ENCODE measurements at places on chromosomes 2 and 18.
A peak's percentile ranks its signal among the peaks of the same experiment; 100 is the strongest.

GRCh38 chr18:32067375-32068167 lies 24.1 kb upstream of the RNF138 start:
- no peak for DNase-seq

DNA sequence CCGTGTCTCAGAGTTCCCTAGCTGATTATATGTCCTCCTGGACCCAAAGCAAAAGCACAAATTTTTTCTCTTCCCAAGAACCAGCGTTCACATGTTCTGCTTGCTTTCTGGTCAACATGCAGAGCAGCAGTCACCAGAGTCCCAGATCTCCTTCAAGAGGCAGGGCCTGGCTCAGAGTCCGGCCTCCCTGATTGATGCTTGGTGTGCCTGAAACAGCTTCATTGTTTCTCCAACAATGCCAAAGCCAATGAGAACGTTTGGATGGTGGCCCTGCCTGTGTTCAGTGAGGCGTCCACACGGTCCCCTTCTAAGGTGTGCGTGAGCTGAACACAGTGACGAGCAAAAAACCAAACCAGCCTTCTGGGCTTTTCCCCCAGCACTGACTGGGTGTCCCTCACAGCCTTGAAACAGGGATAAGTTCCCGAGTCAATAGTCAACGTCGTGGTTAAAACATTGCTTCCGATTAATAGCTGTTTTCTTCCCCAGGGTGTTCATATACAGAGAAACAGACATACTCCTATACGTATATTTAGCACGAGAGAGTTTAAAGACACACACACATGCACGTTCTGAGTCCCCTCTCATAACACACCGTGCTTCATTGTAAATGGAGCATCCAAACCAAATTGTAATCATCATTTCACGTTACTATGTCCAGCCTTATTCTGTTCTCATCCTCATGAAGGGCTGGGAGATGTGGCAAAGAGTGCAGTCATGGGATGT lies 19.3 kb upstream of the POU3F3 start:
- peak; percentile 63 for DNase-seq

- DNase-seq: no peak
Measured at GRCh38 chr2:208358758-208359631, 47.6 kb upstream of the PTH2R start.

DNA sequence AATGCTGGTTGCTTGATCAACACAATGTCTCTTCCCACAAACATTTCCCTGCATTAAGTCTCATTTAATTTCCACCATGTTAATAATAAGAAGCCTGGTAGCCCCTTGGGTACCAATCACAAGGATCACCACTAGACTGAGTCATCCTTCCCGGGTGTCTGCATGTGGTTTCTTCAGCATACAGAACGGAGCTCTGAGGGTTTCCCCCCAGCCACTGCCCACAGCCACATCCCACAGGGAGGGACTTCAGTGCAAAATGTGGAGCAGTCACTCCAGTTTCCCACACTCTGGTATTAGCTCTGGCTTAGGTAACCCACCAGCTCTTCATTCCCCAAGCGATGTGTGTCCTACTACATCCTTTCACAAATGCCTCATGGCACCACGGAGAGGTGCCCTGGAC lies 42.7 kb upstream of the POLE4 start:
- DNase-seq: no peak

DNA sequence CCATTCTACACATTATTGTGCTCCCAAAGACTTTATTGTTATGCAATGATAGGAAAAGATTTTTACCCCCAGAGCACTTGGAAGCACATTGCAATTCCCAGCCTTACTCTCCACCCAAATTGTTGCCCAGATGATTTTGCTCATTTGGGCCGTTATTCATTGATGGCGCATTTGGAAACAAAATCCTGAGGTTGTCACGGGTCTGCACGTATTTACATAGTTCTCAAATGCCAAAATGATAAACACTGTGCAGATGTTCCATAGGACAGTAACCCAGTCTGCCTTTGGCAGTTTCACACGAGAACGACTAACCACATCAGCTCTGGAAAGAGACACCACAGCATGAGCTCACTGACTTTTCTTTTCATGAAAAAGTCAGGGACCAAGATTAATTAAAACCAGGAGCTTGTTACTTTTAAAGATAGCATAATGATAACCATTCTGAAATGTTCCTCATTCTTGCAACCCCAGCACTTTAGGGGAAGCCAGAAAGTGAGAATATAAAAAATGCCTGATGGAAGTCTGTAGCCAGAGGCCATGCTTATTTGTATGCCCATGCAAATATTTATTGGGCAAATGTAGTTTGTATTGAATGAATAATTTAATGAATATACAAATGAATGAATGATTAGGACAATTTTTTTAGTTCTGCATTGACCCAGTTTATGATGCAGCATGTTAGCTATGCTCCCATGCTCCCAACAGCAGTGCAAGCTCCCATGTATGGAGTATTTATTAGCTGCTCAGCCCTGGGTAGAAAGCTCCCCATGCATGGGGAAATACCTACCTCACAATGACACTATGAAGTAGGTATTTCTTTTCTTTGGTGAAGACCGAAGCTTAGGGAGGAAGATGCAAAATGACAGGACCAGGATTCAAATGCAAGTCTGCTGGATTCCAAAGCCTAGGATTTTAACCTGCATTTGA lies 84.6 kb downstream of the MAIP1 start:
- no peak for DNase-seq

GRCh38 chr2:47221946-47222345 lies 66.8 kb upstream of the STPG4 start:
- no peak for DNase-seq

GRCh38 chr2:103161456-103162289 lies 399.8 kb downstream of the TMEM182 start:
- DNase-seq: no peak

- no peak for DNase-seq
Measured at GRCh38 chr2:11187731-11188130, 32.5 kb downstream of the SLC66A3 start.

DNA sequence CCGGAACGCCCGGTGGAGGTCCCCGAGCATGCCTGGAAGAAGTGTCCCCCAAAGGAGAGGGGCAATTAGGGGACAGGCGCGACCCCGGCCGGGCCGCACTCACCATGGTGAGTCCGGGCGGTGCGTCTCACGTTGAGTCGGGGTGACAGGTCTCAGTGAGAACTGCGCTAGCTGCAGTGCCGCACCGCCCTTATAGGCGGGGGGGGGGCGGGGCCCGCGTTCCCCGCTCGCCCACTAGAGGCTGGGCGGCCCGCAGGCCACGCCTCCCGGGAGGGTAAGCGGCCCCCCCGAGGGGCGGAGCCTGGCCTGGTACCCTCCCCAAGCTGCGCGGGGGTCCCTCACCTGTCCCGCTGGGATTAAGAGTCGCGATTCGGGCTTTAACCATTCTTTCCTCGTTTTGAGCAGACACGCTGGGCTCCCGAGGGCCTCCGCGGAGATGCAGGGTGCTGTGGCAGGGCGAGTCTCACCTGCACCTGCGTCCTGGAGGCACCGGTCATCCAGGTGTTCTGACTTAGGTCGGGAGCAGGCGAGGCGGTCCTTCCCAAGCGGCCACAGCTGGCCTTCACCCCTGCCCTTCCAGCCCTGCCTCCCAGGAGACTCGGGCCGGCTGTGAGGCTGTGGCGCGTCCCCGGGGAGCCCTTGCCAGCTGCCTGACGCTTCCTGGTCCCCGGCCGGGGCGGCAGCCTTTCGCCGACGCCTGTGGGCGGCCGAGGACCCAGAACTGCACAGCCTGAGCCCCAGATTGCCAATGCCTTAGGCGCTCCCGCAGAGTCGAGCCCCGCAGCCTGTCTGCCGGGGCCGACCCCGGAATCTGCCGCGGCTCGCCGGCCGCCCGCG lies at the start of gene TUBA4A:
Gene TUBA4A (minus strand): TSS at position 166 of the 837 bp plus-strand sequence. CDS start 60 bp downstream, at position 106.
- DNase-seq: peak; percentile 51

- no peak for DNase-seq
Measured at GRCh38 chr2:15160201-15160991, 400.7 kb downstream of the NBAS start.

DNA sequence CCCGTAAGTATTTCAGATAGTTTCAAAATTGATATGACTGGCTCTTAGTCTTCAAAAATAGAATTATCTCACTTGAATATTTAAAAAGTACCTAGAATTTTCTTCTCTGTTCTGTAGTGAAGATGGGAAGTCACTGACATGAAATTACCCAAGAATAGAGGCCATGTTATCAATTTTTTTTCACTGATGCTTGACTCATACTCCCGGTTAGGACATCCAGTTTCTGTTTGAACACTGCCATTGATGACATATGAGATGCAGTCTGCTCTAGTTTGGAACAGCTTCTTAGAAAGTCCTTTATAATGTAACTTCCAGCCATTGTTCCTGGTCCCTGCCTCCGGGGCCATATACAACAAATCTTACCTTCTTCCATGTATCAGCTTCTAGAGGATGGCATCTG lies 26.0 kb downstream of the MAP3K20 start:
- no peak for DNase-seq

DNA sequence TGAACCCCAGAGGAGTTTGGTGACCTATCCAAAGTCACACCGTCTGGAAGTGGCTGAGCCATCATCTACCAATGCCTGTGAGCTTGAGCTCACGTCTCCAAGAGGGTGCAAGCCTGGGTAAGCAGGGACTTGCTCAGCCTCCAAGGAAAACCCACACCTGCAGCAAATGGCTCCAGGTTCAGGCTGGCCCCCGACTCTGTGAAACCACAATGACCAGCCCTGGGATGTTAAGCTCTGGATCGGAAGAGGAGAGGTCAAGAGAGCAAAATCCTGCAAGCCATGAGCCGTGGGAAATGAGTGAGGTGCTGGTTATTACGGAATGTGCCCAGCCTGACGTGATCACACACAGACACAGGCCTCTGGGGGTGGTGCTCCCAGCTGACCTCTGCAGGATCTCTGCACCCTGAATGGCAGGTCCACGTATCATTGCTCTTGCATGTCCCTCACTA lies 94.1 kb upstream of the OTOS start:
- DNase-seq: no peak

- DNase-seq: no peak
Measured at GRCh38 chr18:52219102-52219501, 120.9 kb upstream of the DCC start.

- DNase-seq: no peak
Measured at GRCh38 chr2:35168351-35168750, 1187.2 kb upstream of the CRIM1 start.

GRCh38 chr2:222295368-222296062 lies 3.3 kb downstream of the PAX3 start:
- no peak for DNase-seq

DNA sequence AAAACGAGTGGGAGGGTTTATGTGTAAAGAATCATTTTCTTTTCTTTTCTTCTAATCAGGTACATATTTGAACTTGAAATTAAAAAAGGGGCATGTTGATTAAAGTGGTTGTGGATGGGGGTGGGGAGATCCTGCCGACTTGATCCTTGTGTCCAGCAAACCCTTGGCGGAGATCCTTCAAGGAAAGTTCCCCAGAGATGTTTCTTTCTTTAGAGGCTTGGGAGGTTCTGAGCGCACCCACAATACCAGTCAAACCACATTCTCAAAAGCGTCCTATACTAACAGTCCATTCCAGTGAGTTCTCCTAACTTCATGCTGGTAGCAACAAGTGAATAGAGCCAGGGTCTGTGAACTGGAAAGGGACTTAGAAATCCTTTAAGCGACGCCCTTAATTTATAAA lies 49.2 kb downstream of the MYCN start:
- DNase-seq: no peak

DNA sequence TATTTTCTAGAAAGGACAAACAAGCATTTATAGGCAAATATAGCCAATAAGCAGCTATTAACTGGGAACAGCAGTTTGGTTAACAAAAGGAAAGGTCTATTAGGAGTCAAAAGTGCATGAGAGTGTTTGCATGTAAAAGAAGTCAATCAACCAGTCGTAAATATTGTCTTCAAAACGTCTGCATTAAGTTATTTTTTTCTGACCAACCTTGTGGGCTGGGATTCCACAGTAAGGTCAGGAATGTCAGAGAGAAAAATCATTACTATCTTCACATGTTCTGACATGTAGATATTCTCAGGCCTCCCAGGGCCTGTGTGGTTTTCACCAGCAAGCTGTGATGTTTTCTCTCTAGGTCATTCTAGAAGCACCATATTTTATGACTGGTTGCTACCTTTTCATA lies 922.5 kb downstream of the SUCLG1 start:
- DNase-seq: no peak

DNA sequence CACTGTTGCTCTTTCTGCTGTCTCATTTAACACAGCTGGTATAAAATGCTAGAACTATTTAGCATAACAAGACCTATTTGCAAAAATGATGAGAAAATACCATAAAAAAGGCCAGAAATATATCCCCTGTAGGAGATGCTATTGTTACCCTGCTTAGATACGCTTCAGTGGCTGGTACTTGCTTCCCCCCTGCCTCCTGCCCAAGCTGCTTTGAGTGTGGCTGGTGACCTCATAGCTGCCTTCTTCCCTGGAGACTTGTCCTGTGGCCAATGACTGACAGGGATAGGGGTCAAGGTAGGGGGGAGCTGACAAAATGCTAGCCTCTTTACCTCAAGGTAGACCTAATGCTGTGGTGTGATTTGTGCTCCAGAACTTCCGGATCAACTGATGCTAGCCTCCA lies 150.2 kb upstream of the ZEB2 start:
- no peak for DNase-seq

GRCh38 chr2:43039376-43040080 lies 186.9 kb downstream of the ZFP36L2 start:
- DNase-seq: peak; percentile 58

DNA sequence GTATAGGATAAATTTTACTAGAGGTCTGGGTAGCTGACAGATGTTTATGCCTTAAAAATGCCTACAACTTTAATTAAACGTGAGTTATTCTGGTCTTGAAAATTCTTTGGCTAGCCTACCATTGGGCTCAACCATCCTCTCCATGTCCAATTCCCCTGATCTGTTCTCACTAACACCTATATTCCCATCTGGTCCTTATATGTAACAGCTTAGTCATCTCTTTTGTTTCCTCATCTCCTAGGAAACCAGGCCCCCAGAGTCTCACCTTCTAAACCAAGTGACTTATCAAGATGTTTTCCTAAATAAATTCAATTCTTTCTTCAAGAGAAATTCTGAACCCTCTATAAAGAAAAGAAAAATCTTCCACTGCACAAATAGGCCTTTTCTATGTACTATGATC lies 148.5 kb downstream of the TTC32 start:
- no peak for DNase-seq

DNA sequence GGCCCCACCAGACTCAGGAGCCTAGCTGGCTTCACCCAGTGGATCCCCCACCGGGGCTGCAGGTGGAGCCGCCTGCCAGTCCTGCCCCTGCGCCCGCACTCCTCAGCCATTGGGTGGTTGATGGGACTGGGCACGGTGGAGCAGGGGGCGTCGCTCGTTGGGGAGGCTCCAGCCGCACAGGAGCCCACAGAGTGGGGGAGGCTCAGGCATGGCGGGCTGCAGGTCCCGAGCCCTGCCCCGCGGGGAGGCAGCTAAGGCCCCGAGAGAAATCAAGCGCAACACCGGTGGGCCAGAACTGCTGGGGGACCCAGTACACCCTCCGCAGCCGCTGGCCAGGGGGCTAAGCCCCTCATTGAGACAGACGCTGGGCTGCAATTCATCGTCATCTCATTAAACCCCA lies 184.0 kb downstream of the SNTG2 start:
- no peak for DNase-seq

DNA sequence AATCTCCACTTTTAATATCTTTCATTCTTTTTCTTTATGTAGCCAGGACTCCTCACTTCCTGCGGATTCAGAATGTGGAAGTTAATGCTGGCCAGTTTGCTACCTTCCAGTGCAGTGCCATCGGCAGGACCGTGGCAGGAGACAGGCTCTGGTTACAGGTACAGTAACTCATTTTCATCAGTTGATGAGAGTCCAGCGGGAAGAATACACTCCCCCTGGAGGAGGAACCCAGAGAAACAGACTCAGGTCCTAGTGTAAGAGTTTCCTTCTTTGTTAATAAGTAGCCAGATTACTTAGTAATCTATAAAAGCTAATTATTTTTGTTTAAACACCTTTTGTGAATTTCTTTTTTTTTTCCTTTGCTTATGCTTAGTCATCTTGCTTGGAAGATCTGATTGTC lies 359.4 kb downstream of the PTPRM start:
- DNase-seq: no peak

Measured in amygdala (tissue), 56 donors.